ENCODE measurements at places on chromosomes 5 and 9. TPM values are rescaled to one million over a fixed set of nuclear protein-coding genes. Genes with fewer than 3 reads are reported as not detected.

GRCh38 chr5:93294996-93295395 is 286.0 kb downstream of the NR2F1-AS1 start:
- DNase-seq = no peak
- H3K4me3 ChIP-seq = no peak overlapping the region
- H3K27ac ChIP-seq = no peak overlapping the region
- H3K36me3 ChIP-seq = no peaks in the 10 kb centered on the region

GRCh38 chr9:27519466-27520465 is 4.3 kb upstream of the IFNK start:
- H3K36me3 ChIP-seq = no peaks in the 10 kb centered on the region
- H3K4me1 ChIP-seq = no peaks in the 10 kb centered on the region
- no peaks in the 10 kb centered on the region for H3K27me3 ChIP-seq

DNA sequence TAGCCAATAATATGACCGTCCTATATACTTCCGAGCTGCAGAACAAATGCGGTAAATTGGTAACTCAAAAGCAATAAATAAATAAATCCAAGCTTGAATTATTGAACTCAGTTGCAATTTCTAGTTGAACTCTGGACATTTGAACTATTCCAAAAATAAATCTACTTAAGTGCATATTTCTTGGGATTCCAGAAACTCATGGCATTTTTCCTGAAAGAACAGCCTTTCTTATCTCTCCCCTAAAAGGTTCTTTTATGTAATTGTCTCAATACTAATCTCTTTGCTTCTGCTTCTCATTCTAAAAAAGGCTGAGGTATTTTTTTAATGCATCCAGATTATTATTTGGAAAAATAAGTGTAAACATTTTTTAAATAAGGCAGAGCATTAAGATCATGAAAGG is 131.7 kb downstream of the TRPM6 start:
- no peak overlapping the region for H3K27ac ChIP-seq
- no peak for DNase-seq
- H3K4me1 ChIP-seq = no peaks in the 10 kb centered on the region

- H3K4me3 ChIP-seq = no peak overlapping the region
- no peaks in the 10 kb centered on the region for H3K36me3 ChIP-seq
- no peak for DNase-seq
- no peak overlapping the region for H3K27ac ChIP-seq
Observed at GRCh38 chr5:117463881-117464570, 889.4 kb upstream of the SEMA6A start.

- H3K36me3 ChIP-seq = no peaks in the 10 kb centered on the region
- DNase-seq = no peak
- H3K4me1 ChIP-seq = peaks cover 9% of the 10 kb centered on the region
- H3K27ac ChIP-seq = peak overlapping the region; percentile 38
- peak overlapping the region; percentile 53 for H3K4me3 ChIP-seq
Observed at GRCh38 chr5:157266286-157267007, 524 bp downstream of the CYFIP2 start.

DNA sequence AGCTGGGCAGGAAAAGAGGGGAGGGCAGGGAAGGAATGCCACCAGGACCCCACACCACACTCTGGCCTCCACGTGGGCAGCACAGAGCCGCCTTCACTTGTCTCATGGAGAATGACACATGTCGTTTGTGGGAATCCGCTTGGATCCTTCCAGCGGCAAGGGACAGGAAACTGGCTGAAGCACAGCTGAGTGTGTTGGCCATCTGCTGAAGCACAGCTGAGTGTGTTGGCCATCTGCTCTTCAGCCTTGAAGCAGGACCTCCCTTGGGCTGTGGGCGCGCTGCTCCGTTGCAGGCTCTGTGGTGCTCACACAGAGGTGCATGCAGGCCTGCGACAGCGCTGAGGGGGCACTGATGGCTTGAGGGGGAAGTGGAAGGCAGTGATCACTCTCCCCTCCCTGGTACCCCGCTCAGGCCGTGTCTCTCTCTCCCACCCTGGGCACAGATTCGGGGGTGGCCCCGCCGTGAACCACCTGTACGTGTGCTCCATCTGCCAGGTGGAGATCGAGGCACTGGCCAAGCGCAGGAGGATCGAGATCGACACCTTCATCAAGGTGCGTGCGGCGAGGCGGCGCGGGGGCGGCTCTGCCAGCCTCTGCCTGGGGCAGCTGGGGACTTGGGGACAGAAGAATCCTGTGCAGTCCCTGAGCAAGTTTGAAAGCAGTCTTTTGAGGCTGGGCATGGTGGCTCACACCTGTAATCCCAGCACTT is 40.6 kb downstream of the USP20 start:
- no peak overlapping the region for H3K4me3 ChIP-seq
- H3K4me1 ChIP-seq = no peaks in the 10 kb centered on the region
- H3K27me3 ChIP-seq = no peaks in the 10 kb centered on the region
- no peak for DNase-seq

GRCh38 chr5:31809050-31809870 is 170.3 kb downstream of the PDZD2 start:
- H3K4me1 ChIP-seq = no peaks in the 10 kb centered on the region
- H3K27ac ChIP-seq = no peak overlapping the region
- H3K27me3 ChIP-seq = no peaks in the 10 kb centered on the region

DNA sequence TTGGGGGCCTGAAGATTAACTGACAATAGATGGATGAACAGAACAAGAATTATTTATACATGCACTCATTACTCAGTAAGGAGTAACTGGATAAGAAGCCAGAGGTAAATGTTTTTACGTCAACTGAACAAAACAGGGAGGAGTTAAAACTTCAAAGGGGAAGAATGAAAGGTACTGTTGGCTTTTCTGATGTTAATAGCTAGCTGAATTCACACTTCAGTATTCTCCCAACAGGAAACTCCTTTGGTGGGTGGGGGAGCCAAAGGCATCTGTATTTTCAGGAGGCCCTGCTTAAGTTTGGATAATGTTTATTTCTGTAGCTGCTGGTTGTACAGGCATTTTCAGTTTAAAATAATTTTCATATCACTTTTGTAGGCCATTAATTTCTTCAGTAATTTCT is 23.2 kb upstream of the RFK start:
- H3K27me3 ChIP-seq = no peaks in the 10 kb centered on the region
- H3K4me1 ChIP-seq = peaks cover 3% of the 10 kb centered on the region
- H3K4me3 ChIP-seq = no peak overlapping the region
- no peak overlapping the region for H3K27ac ChIP-seq

- H3K4me1 ChIP-seq = no peaks in the 10 kb centered on the region
- H3K27ac ChIP-seq = no peak overlapping the region
- no peak for DNase-seq
- H3K27me3 ChIP-seq = no peaks in the 10 kb centered on the region
Observed at GRCh38 chr5:115033861-115034260, 135.8 kb downstream of the TRIM36 start.

GRCh38 chr9:19481121-19481870 is 72.5 kb downstream of the ACER2 start:
- no peak overlapping the region for H3K4me3 ChIP-seq
- H3K27ac ChIP-seq = no peak overlapping the region
- no peaks in the 10 kb centered on the region for H3K36me3 ChIP-seq

- H3K36me3 ChIP-seq = no peaks in the 10 kb centered on the region
- no peaks in the 10 kb centered on the region for H3K27me3 ChIP-seq
- no peak overlapping the region for H3K4me3 ChIP-seq
- H3K4me1 ChIP-seq = no peaks in the 10 kb centered on the region
- no peak overlapping the region for H3K27ac ChIP-seq
- DNase-seq = no peak
Observed at GRCh38 chr9:12162181-12162815, 530.9 kb upstream of the TYRP1 start.

DNA sequence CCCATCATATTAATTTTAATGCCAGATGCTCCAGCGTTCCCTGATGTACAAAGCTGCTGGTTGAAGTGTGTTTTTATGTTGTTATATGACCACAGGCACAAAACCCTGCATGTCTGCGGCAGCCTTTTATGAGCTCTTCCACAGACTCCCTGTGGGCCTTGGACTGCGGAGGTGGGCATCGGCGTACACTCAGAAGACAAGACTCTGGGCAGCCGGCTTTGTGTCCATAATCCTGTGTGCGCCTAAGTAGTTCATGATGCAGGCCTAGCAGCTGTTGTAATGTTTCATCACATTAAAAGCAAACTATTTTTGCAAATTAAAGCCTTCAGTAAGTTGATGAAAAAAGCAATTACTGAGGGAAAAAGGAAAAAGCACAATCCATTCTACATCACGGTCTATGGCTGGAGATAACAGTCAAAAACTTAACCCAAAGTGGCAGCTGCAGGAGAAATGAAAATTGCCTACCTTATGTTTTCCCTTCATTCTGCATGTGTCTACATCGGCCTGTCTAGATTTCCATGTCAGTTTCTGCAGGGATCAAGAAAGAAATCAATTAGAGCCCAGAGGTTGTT is 78.8 kb downstream of the SEMA6A start:
- DNase-seq = no peak
- H3K4me1 ChIP-seq = no peaks in the 10 kb centered on the region
- no peak overlapping the region for H3K27ac ChIP-seq
- H3K36me3 ChIP-seq = no peaks in the 10 kb centered on the region
- no peak overlapping the region for H3K4me3 ChIP-seq
- H3K27me3 ChIP-seq = no peaks in the 10 kb centered on the region

GRCh38 chr9:70609011-70609410 is 194.6 kb upstream of the KLF9 start:
- DNase-seq = no peak
- no peak overlapping the region for H3K4me3 ChIP-seq
- H3K4me1 ChIP-seq = no peaks in the 10 kb centered on the region
- no peak overlapping the region for H3K27ac ChIP-seq
- no peaks in the 10 kb centered on the region for H3K36me3 ChIP-seq

ADRB2 gene
- 10.2 TPM for total RNA-seq

SH3TC2 gene
- 3.2 TPM for total RNA-seq

CBY3 gene
- not detected for total RNA-seq

MVB12B gene
- 5.4 TPM for total RNA-seq

INPP5E gene
- 7.8 TPM for total RNA-seq

GABRB2 gene
- 0.47 TPM for total RNA-seq

MTREX gene
- total RNA-seq = 79.3 TPM

GABRA6 gene
- total RNA-seq = not detected

CKMT2 gene
- total RNA-seq = 2.1 TPM

OR1J2 gene
- not detected for total RNA-seq

SLC31A1 gene
- total RNA-seq = 22.7 TPM

Measured in esophagus squamous epithelium (tissue), 5 donors.